Activated T-cell treated with anti-CD3 and anti-CD28 coated beads for 1 hour (primary cell): ENCODE measurements at places on chromosomes 3 and 15.

- no peak for DNase-seq
These were observed 25.3 kb upstream of the TGFBR2 start for GRCh38 chr3:30581067-30581585.

- DNase-seq: no peak
These were observed 68.0 kb downstream of the SLTM start for GRCh38 chr15:58865425-58865880.

DNA sequence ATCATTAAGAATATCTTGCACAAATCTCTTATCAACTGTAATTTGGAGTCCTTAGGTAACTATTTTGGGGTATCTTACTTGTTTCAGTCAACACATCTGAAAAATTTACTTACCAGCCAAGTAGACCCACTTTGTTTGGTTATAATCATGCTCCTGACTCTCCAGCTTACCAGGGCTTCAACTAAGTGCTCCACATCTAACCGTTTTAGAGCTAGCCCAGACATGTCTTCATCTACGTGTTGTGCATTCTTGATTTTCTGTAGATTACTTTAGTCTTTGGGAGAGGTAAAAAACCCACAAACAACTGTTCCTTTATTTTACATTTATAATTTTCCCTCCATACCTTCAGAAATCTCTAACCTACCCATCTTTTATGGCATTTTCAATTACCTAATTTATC is 17.2 kb downstream of the EAF2 start:
- no peak for DNase-seq

DNA sequence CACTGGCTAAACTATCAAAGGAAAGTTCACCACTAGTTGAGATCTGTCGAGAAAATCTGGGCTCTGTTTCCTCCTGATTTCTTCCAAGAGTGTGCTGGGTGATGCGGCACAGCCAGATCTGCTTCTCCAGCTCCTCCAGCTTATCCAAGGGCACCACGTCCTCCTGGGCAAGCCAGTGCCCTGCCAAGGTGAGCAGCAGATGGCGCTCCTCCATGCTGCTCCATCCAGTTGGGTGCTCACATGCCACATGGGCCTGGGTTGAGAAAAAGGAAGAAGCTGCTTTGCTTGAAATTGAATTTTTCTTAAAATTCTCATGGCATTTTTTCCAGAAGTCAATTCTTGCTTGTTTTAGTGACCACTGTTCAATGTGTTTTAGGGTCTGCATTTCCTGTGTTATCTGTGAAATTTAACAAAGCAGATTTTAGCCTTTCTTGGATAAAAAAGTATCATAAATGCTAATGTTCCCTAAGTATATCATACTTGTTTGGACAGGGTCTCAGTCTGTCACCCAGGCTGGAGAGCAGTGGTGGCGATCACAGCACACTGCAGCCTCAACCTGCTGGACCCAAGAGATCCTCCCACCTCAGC is 47.3 kb downstream of the EIF3J start:
- peak; percentile 37 for DNase-seq
